Activated naive CD4-positive, alpha-beta T cell treated with anti-CD3 and anti-CD28 coated beads, Interleukin-2, amount 50 U/mL, for 16 hours (primary cell): ENCODE measurements at places on chromosomes 5 and 9.

DNA sequence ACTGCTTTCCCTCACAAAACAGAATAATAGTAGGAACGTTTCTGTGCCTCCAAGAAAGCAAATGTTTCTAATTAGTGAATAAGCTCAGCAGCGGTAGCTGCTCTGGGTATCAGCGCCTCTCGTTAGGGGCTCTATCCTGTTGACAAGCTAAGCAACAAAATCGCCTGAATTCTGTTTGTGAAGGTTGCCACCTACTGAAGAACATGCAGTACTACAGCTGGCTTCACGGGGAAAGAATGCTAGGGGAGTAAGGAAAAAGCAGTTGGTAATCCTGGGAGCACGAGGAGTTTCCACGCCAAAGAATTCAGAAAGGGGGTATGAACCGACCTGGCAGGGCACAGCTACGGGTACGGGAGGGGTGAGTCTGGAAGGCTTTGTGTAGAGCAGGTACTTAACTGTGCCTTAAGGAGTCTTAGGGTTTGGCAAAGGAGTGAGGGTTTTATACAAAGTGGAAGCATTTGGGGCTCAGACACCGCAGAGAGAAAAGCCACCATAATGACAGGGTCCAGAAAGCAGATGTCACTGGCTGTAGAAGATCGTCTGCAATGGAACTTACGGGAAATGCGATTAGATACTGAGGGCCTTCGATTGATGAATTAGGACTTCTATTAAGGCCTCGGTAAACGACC is 171.7 kb downstream of the TTC39B start:
- peak; percentile 20 for DNase-seq

DNA sequence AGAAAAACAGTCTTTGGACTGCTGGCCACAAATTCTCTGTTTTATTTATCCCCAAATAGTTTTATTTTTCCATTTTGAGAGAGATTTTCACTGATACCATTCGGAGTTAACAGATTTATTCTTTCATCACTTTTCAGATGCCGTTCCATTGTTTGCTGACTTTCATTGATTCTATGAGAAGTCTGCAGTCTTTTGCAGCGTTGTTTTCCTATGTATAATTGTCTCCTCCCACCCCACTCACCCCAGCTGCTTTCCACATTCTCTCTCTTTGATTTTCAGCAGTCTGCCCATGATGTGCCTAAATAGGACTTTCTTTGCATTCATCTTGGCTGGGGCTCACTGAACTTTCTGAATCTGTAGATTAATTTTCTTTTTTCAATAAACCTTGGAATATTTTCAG is 107.6 kb downstream of the C9orf50 start:
- no peak for DNase-seq

DNA sequence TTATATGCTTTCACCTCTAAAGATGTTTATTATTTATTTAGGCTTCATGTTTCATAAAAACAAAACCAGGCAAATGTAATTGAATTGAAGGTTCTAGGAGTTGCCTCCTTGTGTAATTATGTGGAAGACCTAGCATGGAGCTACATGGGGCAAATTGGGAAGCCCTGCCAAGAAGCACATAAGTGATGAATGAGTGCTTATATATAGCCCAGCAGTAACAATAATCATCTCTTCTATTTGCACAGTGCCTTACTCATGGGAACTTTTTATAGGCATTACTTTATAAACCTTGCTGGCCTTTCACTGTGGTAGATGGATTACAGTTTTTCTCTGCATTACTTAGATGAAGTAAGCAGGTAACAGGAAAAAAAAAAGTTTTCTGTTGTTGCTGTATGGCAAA is 40.0 kb upstream of the GRAMD2B start:
- DNase-seq: no peak

DNA sequence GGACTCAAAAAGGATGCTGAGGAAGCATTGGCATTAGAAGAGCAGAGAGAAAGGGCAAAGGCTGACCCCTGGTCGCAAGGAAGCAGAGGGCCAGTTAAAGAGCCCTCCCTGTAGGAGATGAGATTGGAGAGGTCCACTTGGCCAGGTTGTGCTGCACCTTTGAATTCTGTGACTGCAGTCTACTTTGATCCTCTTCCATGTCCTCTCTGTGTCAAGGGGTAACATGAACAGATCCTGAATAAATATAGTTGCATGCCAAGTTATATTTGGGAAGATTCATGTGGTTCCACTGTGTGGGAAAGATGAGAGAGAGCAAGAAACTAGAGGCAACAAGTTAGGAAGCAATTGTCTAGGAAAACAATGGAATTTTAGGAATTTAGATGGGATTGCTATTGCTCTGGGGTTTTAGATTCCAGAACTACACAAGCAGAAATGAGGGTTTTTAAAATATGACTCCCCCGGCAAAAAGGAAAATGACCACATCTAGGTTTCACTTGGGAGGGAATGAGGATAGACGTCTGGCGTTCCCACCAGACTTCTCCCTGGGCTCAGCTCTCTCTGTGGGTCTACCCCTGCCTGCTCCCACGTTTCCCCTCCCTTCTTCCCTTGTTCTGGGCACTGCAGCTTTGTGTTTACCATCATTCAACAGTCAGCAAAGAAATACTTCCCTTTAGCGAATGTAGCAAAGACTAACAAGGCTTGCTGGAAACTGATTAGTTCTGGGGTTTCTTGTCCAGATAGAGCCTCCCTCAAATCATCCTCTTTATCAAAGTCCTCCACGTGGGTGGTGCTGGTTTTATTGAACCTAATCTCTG is 63.6 kb downstream of the SNX18 start:
- no peak for DNase-seq

DNA sequence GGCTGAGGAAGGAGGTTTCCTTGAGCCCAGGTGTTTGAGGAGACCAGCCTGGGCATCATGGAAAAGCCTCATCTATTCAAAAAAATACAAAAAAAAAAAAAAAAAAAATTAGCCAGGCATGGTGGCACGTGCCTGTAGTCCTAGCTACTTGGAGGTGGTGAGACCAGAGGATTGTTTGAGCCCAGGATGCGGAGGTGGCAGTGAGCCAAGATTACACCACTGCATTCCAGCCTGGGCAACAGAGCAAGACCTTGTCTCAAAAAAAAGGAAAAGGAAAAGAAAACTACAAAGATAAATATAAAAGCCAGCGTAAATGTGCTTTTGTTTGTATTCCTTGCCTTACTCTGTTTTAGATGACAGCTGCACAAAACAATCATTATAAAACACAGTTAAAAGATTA is 2249.2 kb upstream of the C9orf72 start:
- DNase-seq: no peak

DNA sequence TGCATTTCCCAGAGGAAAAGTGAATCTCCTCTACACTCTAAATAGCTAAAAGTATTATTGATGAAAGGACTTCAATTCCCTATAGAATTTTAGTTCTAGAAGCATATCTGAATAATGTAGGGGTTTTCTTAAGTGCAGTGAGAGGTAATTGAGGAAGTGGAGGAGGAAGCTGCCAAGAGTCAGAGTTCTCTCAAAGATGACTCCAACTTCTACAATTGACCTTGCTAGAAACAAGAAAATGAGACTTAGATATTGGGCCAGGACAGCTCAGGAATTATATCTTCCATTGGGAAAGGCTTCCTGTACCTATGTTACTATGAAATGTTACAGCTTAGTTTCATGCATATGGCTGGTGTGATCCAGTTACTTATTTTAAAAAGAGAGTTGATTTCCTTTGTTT is 10.4 kb upstream of the F2R start:
- DNase-seq: no peak

DNA sequence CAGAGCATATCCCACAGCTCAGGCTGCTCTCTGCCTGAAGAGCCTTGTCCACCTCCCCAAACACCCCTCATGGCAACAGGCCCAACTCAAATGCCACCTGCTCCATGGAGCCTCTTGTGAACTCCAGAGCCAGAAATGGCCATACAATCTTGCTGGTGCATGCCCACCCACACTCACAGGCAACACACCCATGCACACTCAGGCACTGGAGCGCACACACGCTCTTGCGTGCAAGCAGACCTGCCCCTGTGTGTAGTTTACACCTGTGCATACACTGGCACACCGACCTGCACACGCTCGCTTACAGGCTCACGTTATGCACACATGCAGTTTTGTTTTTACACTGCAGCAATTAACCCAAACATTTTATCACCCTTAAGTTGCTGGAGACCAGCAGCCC is 40.0 kb downstream of the HRH2 start:
- no peak for DNase-seq

- DNase-seq: no peak
Measured at GRCh38 chr5:82597437-82597836, 319.3 kb upstream of the RPS23 start.

DNA sequence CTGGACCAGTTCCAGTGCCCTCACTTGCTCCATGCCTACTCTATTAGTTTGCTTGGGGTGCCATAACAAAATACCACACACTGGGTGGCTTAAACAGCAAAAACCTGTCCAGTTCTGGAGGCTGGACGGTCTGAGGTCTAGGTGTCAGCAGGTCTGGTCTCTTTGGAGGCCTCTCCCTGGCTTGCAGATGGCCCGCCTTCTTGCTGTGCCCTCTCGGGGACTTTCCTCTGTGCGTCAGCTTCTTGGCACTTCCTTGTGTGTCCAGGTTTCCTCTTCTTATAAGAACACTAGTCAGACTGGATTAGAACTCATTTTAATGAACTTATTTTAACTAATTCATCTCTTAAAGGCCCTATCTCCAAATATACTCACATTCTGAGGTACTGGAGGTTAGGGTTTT is 97.2 kb downstream of the CARTPT start:
- DNase-seq: no peak

GRCh38 chr9:96173640-96174039 is 128.3 kb downstream of the HSD17B3 start:
- no peak for DNase-seq

DNA sequence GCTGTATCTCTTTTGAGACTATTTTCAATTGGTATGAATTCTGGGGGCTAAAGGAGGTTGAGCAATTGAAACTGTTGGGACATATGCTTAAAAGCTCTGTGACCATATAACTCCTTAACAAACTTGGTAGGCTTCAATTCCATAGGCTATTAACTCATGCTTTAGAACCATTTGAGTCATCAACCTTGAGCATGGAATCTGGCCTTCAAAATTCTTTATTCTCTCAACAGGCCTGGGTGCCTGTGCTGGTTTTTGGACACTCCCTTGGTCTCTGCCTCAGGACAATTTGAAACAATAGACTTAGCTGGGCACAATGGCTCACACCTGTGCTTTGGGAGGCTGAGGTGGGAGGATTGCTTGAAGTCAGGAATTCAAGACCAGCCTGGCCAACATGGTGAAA is 61.4 kb upstream of the EPB41L4A start:
- no peak for DNase-seq

GRCh38 chr5:122963305-122963704 is 73.2 kb downstream of the PPIC start:
- DNase-seq: no peak

GRCh38 chr5:133861161-133861737 is 107.2 kb downstream of the C5orf15 start:
- DNase-seq: peak; percentile 30

DNA sequence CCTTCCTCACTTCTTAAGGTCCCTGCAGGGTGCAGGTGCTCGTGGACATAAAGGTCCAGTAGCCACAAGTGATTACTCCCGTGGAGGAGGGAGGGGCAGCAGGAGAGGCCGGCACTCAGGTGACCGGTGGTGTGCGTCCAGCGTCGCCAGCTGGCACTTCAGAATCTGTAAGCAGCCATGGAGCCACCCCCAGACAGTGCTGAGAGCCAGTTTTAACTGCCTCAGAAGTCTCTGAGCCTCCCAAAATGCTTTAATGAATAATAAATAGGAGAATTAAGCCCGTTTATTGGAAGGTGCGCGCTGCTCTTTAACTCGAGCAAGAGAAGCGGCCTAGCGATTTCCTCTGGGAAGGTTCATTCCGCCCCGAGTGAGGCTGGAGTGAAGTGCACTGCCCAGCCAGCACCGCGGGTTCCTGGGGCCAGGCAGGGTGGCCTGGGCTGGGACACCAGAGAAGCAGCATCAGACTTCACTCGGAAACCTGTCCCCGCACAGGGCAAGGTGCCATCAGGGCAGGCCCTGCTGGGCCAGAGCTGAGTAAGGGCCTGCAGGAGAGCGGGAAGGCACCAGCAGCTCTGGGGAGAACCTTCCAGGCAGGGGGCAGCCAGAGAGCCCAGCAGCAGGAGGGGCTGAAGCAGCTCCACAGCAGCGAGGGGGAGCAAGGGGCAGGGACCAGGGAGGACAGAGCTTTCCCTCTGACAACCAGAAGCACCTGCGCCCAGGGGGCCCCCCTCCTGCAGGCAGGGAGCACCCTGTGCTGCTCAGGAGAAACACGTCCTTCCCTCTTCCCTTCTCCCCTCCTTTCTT is 61.2 kb downstream of the VAV2 start:
- DNase-seq: no peak

GRCh38 chr9:91212596-91213243 is 149.0 kb downstream of the AUH start:
- DNase-seq: no peak

DNA sequence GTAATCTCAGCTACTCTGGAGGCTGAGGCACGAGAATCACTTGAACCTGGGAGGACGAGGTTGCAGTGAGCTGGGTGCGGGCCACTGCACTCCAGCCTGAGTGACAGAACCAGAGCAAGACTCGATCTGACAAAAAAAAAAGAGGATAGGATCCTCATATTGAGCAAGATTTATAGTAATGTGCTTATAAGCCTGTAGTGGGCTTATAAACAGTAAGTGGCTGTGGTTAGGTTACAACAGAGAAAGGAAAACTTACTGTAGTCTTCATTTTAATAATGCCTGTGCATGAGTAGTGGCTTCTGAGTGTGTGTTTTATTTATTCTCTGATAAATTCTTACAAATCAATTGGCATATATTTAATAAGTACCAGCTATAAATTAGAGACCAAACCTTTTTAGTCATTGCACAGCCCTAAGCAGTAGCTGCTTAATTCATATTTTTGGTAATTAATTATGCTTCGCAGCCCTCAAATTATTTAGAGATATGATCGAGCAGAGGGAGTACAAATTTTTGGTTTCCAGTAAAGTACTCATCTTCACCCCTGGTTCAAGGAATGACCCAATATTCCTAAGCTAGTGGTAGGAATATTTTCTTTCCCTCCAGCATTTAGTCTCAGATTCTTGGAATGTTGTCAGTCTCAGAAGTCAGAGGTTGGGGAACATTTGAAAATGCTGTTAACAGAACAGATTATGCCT is 73.8 kb upstream of the KLF9 start:
- no peak for DNase-seq

- DNase-seq: no peak
Measured at GRCh38 chr5:126464959-126465358, 41.8 kb downstream of the GRAMD2B start.

DNA sequence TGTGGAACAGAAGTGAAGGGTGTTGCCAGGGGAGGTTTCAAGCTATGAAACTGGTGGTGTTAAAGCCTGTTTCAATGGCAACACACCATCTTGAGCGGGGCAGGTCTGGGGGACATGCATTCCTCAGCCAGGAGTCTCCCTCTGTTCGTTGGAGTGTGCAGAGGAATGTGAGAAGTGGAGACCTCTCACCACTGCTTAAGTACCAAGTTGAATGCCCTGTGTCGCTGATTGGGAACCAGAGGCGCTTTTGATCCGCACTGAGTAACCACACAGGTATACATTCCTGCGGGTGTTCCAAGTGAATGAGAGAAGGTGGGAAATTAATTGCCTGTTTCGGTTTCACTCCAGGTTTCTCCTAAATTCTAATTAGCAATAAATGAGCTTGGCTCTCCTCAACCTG is 99.4 kb downstream of the LIX1 start:
- no peak for DNase-seq
